ENCODE measurements at places on chromosomes 5 and 9.
A peak's percentile ranks its signal among the peaks of the same experiment; 100 is the strongest.

DNA sequence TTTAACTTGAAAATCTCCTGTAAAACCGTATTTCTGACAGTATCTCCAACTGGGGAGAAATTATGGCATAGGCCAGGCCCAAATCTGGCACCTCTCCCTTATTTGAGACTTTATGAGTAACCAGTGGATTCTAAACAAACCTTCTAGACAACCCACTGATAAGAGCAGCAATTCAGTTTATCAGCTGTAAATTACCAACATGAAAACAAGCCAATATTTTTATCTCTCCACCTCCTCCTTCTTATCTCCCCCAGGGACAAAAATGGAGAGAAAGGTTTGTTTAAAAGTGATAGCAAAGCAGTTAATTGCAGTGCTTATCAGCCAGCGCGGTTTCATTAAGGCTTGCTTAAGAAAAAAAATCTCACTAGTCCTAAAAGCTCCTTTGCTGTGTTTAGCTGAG is 53.8 kb downstream of the KCNV2 start:
- DNase-seq = no peak

- no peak for DNase-seq
Measured at GRCh38 chr9:93620881-93621820, 44.8 kb downstream of the PHF2 start.

- DNase-seq = peak; percentile 43
Measured at GRCh38 chr5:159878988-159879471, 37.3 kb upstream of the ADRA1B start.

DNA sequence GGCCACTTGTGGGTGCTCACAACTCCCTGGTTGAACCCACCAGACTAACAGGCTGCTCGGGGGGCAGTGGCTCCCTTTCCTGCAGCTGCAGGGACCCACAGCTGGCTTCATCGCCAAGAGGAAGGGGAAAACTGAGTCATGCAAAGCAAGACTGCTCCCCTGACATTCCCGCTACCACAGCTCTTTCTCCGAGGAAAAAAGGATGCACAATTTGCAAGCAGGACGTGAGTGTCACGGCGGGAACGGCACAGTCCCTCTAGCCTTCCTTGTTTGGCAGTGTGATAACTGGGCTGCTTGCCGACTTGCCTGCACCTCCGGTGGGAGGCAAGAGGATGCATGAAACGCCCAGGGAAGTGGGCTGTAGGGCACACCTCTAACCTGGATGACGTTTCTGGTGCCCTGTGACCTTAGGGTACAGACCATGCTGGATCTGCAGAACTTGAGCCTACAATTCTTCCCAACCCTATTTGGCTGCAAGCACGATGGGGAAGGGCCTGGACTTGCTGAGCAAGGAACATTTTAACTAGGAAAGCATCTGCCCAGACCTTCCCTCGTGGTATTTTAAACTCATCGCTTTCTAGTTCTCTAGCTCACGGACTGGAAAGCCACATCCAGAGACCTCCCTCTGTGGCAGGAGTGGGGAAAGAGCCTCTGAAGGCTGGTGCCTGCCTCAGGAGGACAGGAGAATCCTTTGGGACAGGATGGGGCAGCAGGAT is 7.8 kb downstream of the SH3PXD2B start:
- DNase-seq = no peak
